ENCODE measurements at places on chromosomes 5 and 9. TPM values are rescaled to one million over a fixed set of nuclear protein-coding genes. Genes with fewer than 3 reads are reported as not detected.

ARHGEF37 gene
- 2.1 TPM for total RNA-seq

FGF1 gene
- total RNA-seq = not detected

NELFB gene
- 41.4 TPM for total RNA-seq

UCK1 gene
- total RNA-seq = 16.5 TPM

SPINK7 gene
- total RNA-seq = not detected

COL23A1 gene
- total RNA-seq = not detected

DAB2 gene
- total RNA-seq = 0.26 TPM

LCNL1 gene
- total RNA-seq = not detected

Data from activated CD4-positive, alpha-beta T cell treated with anti-CD3 and anti-CD28 coated beads for 36 hours (primary cell).